ENCODE measurements at places on chromosomes 6 and 20.

DNA sequence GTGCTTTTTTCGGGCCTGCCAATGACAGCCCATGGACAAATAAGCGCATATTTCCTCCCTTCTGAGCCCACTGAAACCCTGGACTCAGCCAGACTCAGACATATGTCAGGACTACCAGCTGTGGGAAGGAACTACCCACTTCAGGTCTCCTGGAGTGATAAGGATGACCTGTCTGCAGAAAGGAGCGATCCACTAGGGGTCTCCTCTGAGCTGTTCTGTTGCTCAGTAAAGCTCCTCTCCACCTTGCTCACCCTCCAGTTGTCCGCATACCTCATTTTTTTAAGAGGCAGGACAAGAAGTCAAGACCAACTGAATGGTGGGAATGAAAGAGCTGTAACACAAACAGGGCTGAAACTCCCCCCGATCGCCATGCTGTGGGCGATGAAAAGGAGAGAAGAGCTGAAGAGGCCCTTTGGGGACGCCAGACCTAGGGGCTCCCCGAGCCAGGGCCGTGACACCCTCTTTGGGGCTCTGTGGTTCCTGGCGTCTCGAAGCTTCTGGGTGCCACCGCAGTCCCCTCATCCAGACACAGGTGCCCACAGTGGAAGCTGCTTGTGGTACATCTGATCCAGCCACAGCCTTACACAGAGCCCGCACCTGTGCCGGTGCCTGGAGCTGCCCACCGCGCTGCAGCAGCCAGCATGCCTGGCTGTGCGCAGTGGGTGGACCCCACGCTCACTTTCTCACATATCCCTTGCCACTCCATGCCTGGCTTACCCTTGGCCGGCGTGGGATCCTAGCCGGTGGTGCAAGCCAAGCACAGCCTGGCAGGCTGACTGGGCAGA, 68.8 kb downstream of the EYS start:
- DNase-seq: no peak

DNA sequence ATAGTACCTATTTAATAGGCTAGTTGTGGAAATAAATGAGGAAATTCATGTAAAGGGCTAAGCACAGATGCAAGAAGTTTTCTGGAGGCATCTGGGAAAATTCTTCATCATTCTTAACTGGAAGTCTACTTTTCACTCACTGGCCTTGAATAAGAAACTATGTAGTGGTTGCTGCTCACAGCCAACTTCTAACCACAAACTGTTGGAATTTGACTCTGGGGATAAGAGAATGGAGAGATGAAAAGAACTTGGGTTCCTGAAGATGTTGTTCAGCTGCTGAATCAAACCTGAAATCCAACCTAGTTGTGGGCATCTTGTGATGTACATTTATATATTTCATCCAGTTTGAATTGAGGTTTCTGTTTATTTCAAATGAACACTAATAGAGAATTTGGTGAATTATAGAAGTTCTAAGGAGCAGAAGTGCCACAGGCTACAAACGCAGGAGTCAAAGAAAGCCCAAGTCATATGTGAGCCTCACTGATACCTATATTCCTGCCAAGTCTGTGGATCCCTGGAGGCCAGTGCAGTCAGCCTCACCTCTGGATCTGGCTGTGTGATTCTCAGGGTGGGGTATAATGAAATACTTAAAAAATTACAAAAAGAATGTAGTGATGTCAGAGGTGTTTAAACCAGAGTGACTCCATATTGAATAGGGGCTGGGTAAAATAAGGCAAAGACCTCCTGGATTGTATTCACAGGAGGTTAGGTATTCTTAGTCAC, 18.7 kb upstream of the MEI4 start:
- DNase-seq: no peak

- DNase-seq: no peak
Observed at GRCh38 chr6:16481697-16482399, 243.5 kb downstream of the GMPR start.

DNA sequence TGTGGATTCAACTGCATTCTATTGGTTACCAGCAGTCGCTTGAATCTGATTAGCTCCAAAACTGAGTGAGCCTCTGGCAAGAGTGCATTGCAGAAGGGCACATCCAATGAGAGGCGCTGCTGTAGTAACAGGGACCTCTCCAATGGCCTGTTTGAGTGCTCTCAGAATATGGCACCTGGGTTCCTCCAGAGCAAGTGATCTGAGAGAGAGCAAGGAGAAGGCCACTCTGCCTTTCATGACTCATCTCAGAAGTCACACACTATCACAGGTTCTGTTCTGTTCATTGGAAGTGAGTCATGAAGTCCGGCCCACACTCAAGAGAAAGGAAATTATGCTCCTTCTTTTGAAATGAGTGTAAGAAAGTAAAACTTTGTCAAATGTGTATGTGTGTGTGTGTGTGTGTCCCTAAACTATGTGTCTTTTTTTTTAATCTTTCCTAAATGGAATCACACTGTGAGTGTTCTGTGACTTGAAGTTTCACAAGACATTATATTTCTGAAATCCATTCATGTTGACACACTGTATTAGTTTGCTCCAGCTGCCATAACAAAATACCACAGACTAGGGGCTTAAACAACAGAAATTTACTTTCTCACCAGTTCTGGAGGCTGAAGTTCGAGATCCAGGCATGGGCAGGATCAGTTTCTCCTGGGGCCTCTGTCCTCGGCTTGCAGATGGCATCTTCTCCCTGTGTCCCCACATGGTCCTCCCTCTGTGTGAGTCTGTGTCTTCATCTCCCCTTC, 138.3 kb upstream of the CDYL start:
- no peak for DNase-seq

DNA sequence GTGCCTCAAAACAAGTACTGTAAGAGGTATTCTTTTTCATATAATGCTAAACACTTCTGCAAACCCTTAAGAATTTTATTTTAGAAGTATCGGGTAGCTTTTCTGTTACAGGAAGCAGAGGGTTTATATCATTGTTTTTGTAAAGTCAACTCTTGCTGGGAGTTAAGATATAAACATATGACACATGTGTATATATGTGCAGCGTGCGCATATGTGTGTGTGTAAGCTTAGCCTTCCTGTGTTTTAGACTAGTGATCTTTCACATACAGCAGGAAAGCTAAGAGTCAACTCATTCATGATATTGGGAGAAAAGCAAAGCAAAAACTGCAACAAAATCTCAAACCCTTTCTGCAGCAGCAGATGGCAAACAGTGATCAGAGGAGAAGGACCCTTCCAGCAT, 102.4 kb downstream of the ARID1B start:
- no peak for DNase-seq

DNA sequence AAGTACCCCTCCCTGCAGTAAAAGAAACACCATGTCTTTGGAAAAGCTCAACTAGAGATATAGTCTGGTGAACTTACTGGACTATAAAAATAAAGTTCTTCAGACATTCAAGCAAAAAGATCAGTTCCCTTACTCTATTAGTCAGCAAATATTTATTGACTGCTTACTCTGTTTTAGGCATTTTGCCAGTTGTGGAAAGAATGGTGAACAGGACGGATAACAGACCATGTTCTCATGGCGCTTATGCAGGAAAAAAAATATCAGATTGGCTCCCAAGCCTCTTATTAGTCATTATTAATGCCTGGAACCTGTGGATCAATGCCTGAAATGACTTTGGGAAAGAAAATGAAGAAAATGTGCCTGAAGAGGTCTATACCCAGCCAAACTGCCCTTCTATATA, 282.2 kb upstream of the EPHA7 start:
- no peak for DNase-seq

GRCh38 chr6:43936476-43936875, 166.5 kb downstream of the VEGFA start:
- DNase-seq: no peak

- DNase-seq: no peak
Observed at GRCh38 chr20:42046371-42047085, 428.4 kb upstream of the CHD6 start.

GRCh38 chr6:141077355-141078333, 1055.1 kb upstream of the GJE1 start:
- no peak for DNase-seq

- no peak for DNase-seq
Observed at GRCh38 chr20:62259294-62259565, 20.9 kb downstream of the OSBPL2 start.

- DNase-seq: no peak
Observed at GRCh38 chr6:156434049-156434794, 343.0 kb upstream of the ARID1B start.

DNA sequence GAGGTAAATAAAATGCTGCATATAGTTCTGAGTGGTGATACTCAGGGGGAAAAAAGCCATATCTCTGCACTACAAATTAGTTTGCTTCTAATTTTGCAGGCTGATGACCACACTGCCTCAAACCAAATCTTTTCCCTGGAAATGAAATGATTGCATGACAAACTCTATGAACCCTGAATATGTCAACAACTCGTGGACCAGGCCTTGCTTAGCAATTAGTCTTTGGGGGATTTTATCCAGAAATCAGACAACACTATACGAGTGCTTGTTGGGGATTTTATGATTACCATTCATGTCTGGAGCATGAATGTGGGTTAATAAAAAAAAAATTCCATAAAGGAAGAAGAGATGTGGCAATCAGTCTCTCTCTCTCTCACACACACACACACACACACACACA, 42.0 kb downstream of the SOBP start:
- no peak for DNase-seq

DNA sequence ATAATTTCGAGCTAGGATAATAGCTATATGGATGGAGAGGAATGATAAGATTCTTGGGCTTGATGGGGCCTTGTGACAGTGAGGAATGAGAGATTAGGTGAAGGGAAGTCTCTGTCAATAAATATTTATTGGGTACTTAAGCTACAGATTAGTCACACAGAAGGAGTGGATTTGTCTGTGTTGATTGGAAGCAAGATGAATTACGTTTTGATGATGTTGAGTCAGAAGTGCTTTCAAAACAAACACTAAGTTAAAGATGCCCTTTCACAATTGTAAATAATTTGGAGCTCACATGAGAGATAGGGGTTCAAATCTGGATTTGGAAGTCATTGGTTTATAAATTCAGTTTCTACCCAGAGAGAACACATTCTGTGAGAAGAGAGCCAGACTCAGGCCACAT, 834.2 kb downstream of the KIF16B start:
- no peak for DNase-seq

DNA sequence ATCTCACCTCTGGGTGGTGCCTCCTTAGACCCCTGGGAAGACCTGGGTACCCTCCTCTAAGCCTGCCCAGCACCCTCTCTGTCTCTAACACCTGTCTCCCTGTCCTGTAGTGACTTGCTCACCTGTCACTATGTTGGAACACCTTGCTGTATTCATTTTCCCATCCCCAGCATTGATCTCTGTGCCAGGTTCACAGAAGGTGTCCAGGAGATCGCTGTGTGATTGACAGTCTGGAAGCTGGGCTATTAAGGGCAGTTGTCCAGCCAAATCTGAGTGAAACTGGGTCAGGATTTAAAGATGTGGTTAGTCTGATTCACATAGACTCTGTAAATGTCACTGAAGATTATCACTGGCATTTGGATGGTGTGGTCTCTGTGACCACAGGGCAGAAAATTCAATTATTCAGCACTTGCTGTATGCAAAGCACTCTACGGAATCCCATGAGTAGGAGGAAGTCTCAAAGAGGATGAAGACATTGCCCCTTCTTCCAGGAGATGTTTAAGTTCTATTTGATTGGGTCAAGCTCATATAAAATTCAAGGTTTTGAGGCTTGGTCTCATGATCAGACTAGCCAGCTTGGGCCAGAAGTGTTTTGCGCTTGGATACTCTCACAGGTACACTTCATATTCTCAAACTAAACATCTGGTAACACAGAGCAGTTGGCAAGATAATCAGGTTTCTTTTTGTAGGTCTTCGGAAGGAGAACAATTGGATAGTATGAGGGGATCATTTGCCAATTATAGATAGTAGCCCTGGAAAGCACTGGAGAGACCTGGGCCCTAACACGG, 57.8 kb upstream of the TAGAP start:
- DNase-seq: no peak

- DNase-seq: no peak
Observed at GRCh38 chr6:10882657-10883171, 873 bp upstream of the GCM2 start.

GRCh38 chr6:3850451-3851203, 1.5 kb downstream of the FAM50B start:
- DNase-seq: no peak

DNA sequence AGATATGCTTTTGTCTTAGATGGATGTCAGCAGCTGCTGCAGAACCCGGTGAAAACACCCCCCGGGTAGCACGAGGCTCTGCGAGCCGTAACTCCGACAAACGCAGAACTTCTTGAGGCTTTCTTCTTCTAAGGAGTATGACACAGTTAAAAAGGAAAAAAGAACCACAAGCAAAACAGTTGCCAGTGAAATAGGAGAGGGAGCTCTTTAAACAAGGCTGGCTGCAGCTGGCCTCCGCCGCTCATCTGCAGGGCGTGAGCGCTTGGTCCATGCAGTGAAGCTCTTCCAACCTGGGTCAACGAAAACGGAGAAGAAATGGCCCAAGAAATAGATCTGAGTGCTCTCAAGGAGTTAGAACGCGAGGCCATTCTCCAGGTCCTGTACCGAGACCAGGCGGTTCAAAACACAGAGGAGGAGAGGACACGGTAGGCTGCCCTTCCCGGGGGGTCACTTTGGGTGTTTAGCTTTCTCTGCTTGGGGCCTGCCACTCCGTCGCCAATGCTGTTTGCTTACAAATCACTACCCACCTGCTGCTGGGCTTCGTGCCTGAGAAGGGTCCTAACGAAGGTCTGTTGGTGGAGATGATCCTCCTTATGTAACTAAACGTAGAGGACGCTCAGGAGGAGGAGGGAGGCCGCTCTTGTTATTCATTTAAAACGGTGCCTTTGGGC, 13.2 kb downstream of the SYTL3 start:
- peak; percentile 83 for DNase-seq

GRCh38 chr6:135012764-135013163, 41.9 kb downstream of the HBS1L start:
- no peak for DNase-seq

GRCh38 chr20:9608639-9609340, 94.4 kb downstream of the LAMP5 start:
- DNase-seq: no peak

DNA sequence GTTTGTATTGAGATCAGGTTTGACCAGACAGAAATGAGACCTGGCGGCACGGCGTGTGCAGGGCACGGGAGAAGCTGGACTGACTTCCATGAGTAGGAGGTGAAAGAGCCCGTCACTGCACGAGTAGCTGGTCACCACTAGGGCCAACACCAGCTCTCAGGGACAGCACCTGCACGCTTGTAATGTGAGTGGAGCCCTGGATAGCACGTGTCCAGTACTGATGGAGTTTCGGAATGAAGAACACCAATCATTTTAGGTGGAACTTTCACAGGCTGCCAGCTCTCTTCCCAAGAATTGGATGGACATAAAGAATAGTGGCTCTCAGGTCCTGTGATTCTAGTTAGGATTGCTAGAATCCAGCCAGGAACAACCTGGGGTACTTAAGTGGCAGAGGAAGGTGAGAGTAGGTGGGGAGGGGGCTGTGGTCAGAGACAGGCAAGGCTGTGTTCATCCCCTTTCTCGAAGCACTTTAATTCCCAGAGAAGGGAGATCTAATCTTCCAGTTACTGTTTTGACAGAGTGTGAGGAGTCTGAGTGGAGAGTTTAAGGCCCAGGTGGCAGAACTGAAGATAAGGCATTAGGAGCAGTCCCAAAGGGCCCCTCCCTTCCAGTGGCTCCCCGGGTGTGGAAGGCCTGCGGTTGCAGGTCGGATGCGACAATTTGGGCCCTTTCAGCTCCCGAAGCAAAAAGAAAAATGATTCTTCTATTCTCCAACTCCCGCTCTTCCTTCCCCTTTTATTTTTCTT, 314.8 kb downstream of the QKI start:
- no peak for DNase-seq
